Common myeloid progenitor, CD34-positive (primary cell): ENCODE measurements at places on chromosomes 12 and 14.

GRCh38 chr12:62983594-62983993, 48.6 kb upstream of the PPM1H start:
- peak; percentile 73 for DNase-seq

GRCh38 chr12:50201987-50202521, 34.9 kb upstream of the CERS5 start:
- DNase-seq: no peak

- no peak for DNase-seq
These were observed 8.3 kb downstream of the ANHX start for GRCh38 chr12:133227281-133227852.

DNA sequence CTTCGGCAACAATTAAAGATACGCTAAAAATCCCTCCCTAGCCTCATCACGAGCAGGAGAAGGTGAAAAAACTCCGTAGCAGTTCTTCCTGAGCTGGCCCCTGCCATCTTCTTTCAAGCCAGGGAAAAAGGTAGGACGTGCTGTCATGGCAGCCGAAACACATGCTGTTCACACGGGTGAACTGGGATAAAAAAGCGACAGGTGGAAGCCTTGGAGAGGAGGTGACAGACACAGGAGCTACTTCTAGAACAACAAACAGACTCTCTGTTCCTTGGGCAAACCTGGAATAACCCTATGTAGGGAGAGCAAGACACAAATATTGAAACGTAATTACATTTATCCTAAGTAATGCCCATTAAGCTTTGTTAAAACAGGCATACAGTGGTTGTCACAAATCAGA, 81.3 kb downstream of the KCNK10 start:
- no peak for DNase-seq

DNA sequence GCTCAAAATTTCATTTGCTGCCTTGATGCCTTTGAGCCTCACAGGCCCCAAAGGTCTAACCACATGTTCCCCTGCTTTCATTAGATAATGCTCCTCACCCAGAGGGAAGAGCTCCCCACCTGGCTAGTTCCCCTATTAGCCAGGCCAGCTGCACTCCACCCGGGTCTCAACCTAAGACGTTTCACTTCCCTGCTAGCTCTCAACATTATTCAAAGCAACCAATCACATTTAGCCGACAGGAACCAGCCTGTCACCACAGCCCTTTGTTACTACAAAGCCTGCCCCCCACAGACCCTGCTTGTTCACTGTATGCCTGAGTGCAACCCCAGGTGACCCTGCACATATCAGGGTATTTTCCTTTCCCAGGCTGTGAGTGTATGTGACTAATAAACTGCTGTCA, 78.6 kb downstream of the SLC15A5 start:
- DNase-seq: peak; percentile 58

GRCh38 chr12:118377884-118378470, 1.6 kb downstream of the SUDS3 start:
- DNase-seq: peak; percentile 66

DNA sequence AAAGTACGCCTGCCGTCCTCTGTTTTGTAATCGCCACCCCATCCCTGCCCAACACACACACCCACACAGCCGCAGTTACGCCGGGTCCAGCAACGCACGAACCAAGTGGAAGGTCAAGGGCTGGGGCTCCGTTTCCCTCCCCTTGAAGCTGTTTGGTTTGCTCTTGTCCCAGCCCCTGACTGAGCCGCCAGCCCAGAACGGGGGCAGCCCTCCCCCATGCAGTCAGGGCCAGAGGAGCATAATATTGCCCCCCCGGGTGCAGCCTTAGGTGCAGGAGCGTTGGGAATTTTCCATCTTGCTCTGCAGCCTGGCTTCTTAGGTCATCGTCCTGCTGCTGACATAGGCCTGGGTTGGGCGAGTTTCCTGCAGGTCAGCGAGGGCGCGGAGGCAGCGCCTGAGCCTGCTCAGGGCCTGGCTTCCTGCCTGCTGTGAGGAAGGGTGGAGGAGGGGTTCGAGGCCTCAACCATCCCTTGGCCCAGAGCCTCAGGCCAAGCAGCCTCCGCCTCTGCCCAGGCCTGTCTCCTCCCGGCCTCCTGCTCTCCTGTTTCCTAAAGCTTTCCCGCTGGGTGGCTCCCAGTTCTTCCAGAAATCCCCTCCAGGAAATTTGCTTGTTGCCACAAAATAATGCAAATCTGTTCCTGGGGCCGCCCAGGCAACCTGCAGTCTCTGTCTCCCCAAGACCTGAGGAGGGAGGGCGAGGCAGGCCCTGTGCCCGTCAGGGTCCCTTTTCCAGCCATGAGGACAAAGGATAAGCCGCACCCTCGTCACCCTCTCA, 44.5 kb downstream of the PSMA6 start:
- no peak for DNase-seq

DNA sequence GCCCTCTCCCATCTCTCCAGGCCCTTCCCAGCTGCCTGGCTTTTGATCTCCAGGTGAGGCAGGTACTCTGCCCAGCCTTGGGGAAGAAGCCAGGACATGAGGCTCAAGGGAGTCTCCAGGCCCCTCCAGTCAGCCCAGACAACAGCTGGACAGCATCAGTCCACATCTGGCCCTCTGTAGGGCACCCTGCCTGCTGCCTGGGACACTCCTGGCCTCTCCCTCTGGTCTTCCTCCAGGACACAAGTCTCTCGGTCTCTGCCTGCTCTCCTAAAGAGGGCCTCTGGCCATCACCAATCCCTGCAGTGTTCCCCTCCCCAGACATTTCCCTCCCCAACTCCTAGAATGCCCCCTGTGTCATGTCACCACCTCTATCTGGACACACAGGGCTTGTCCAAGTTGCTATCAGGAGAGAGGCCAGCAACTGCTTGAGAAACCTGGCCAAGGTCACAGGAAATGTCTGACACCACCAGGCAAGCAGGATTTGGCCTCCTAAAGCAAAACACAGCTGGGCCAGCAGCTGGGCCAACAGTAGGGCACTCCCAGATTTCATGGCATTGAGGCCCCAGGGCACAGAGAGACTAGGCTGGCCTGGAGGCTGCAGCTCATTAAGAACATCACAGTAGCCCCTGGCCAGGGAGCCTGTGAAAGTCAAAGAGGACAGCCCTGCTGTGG, 29.0 kb downstream of the LTBP2 start:
- no peak for DNase-seq

GRCh38 chr12:79659961-79660431, 30.8 kb downstream of the PAWR start:
- DNase-seq: no peak

GRCh38 chr14:95508377-95508776, 8.1 kb downstream of the SYNE3 start:
- DNase-seq: no peak

- DNase-seq: no peak
These were observed 27.2 kb upstream of the VSX2 start for GRCh38 chr14:74211945-74212580.

- no peak for DNase-seq
These were observed at the start of gene ANO4 for GRCh38 chr12:100794441-100795173. Gene ANO4, plus strand, starts transcription at chr12:100794776. Its CDS starts 107,010 bp downstream, at chr12:100901786.

DNA sequence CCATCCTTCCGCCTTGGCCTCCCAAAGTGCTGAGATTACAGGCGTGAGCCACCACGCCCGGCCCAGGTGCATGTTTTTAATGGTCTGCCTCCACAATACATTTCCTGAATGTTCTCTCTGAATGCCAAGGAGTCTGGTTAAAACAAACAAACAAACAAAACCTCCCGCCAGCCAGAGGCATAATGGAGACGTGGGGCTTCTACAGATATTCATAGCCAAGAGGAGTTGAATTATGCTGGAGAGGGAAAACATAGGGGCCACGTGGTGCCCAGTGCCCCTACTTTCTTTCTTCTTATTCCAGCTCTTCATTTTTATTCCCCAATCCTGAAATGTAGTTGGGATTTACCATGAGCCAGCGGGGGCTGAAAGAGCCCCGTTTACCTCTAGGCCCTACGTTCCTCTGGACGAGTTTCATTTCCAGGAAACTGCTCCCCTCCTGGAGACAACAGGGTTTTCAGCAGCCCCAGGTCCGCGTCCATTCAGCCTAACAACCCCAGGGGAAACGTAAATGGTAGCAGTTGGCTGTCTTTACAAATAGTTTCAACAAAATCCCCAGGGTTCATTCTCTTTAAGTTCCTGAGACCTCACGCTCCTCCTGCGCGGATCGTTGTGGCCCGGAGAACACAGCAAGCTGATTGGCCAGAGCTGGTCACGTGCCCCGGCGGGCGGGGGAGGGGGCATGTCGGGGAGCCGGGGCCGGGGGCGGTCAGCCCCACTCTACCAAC, 108.5 kb upstream of the ESRRB start:
- DNase-seq: peak; percentile 36

DNA sequence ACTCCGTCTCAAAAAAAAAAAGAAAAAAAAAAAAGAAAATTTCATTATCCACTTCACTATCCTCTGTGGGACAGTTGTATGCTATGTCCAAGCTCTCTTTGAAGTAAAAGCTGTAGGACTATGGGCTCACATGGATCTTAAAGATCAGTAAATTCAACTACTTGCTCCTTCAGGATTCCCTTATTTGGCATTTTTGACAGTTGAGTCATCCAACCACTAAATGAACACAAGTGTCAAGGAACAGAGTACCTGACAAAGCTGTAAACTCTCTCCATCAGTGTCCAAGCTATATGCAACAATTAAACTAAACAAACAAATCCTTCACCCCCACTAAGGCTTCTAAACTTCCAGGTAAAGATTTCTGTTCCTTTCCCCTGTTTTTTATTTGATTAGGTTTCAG, 177.0 kb downstream of the CEP128 start:
- no peak for DNase-seq

- DNase-seq: no peak
These were observed 187.5 kb downstream of the ATXN7L3B start for GRCh38 chr12:74725154-74725553.

DNA sequence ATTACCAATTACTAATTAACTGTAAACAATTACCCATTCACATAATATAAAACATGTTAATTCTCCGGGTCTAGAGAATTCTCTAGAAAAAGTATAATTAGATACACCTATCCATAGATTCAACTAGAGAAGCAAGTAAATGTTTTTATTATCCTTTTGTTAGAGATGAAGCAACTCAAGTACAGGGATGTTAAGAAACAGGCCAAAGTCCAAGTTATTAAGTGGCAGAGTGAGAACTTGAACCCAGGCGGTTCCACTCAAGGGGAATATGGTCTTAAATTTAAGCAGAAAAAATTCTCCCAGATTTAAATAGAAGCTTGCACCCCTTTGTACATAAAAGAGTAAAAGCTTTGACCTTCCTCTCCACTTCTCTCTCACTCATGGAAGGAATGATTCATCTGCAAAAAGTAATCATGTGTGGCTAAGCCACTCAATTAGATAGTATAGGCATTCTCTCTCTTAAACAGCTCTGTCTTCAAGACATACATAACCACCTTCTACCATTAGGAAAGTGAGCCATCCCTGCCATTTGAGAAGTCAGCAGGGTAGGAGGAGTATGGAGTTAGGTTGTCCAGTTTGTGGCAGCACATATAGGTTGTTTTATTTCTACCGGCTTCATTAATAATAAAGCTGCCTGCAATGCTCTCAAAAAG, 34.1 kb downstream of the ERGIC2 start:
- DNase-seq: no peak

DNA sequence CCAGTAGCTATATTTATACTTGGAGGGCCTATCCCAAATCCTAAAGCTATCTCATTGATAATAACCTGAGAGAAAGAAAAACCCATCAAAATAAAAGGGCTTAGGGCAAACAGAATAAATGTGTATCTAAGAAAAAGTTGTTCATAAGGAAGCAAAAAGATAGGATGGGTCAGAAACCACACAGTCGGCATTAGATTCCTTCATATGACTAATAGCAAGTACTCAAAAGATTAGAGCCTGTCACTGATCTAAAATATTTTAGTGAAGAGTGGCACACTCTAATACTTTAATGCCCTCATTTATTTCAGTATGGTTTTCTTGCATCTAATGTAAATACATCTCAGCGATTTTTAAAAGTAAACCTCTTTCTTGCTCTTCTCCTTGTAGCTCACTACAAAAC, 17.1 kb upstream of the NAV3 start:
- no peak for DNase-seq

DNA sequence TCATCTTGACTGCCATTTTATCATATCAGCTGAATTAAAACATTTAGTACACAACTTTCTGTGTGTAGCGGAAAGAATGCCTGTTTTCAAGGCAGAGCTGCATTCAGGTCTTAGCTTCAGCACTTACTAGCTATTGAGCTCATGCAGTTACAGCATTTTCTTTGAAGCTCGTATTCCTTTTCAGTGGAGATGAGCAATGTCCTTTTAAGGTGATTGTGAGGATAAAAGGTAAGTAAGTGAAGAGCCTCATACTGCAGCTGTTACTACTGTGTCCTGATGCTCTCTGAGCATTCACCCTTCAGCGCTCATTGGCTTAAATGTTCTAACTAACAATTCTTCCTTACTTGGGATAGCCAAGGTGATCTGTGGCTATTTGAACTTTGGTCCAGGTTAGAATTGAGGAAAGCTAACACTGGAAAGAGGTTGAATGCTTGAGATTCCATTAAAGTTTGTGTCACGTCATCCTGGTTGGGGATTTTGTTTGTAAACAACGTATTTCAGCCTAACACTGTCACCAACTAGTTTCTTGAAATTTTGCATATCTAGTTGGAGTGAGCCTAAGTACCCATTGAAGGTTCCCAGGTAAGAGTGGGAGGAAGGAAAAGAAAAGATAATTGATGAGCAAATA, 71.4 kb downstream of the PAPOLA start:
- DNase-seq: no peak

DNA sequence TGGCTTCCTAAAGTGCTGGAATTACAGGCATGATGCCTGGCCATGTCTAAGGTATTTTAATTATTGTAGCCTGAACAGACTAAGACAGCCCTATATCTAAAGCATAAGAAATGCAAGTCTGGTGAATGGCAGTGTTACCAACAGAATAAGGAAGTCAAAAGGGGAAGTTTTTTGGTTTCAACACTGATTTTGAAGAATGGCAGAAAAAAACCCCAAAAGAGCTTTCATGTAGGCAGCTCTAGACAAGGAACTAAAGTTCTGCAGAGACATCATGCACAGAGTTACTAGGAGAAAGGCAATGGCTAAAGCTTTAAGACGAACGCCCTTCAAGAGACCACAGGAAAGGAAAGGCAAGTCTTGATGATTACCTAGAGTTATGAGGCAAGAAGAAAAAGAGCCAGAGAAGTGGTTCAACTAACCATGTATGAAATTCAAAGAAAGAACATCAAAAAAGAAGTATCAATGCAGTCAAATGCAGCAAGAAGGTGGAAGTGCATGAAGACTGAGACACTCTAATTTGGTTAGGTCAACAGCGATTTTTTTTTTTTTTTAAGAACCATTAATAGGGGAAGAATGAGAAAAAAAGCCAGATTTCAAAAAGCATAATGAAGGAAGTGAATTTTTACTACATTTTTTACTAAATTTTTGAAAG, 50.8 kb downstream of the RPS6KA5 start:
- peak; percentile 93 for DNase-seq

GRCh38 chr12:89464974-89465592, 59.5 kb downstream of the GALNT4 start:
- DNase-seq: no peak
